ENCODE measurements at places on chromosomes 11 and 22. TPM values are rescaled to one million over a fixed set of nuclear protein-coding genes. Genes with fewer than 3 reads are reported as not detected.

SPTBN2 gene
- total RNA-seq: 9.3 TPM

FAM118B gene
- total RNA-seq: 16.9 TPM

CEP164 gene
- 17.4 TPM for total RNA-seq

CARD10 gene
- 16.7 TPM for total RNA-seq

KCNQ1 gene
- total RNA-seq: 0.74 TPM

SLN gene
- 1.6 TPM for total RNA-seq

C11orf21 gene
- total RNA-seq: not detected

ADORA2A gene
- total RNA-seq: 0.69 TPM

MCHR1 gene
- not detected for total RNA-seq

All from A549 treated with ZK216348 at 1 μM for 4 hours (cell line).